Natural killer cell (primary cell): ENCODE measurements at places on chromosomes 11 and 22. TPM values are rescaled to one million over a fixed set of nuclear protein-coding genes. Genes with fewer than 3 reads are reported as not detected.

The FGF19 gene
- not detected for total RNA-seq

The OR52N4 gene
- 1.2 TPM for total RNA-seq

The CHRM1 gene
- total RNA-seq, result not detected

DNA sequence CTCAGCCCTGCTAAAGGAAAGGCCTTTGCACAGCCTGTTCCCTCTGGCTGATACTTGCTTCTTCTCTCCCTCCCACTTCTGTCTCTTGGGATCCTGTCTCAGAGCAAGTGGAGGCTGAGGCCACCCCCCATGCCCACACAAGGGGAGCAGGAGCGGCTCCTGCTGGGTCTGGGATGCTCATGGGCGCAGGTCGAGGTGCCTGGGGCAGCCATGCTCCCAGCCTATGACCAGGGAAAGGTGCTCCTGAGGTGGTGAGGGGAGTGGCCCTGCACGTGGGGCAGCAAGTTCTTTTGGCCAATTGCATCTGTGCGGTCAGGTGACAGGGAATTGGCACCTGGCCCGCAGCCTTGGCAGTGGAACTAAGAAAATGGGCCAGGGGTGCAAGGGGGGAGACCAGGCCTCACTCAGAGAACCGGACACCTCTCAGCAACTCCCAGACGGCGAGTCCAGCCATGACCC lies 1.5 kb downstream of the MAPK11 start:
- no peak overlapping the region for H3K4me3 ChIP-seq
- no peak overlapping the region for H3K27ac ChIP-seq
- DNase-seq, result no peak
- peaks cover 33% of the 10 kb centered on the region for H3K4me1 ChIP-seq
- H3K27me3 ChIP-seq, result peaks cover 6% of the 10 kb centered on the region

DNA sequence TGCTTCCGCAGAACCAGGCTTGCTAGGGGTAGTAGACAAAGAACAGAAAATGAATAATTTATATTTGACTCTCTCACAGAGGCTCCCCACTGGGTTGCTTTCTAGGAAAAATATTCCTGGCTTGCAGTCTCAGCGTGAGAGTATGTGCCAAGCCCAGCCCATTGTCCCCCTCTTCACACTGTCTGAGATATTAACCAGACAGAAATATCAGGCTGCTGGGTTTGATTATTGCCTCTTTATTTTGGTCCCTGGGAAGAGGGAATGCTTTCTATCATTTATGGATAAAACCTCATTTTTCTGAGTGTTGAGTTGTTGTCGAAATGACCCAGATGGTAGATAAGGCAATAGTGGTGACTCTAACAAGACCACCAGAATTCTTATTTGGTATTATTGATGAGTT lies 367.9 kb downstream of the METTL15 start:
- no peaks in the 10 kb centered on the region for H3K27me3 ChIP-seq
- no peaks in the 10 kb centered on the region for H3K4me1 ChIP-seq
- H3K27ac ChIP-seq, result no peak overlapping the region
- H3K36me3 ChIP-seq, result no peaks in the 10 kb centered on the region
- no peak for DNase-seq

DNA sequence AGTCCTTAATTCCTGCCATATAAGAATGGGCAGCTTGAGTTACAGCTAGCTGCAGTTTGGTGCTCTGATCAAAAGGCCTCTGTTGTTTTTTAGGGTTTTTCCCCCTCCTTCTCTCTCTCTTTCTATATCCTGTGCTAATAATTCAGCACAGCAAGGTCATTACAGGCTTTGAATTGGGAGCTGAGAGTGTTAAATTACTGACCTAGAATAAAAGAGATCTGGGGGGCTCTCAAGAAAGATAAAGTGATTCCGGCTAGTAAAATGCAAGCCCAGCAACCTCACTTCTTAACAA lies 84.9 kb downstream of the CSTPP1 start:
- H3K36me3 ChIP-seq, result no peaks in the 10 kb centered on the region
- H3K4me1 ChIP-seq, result no peaks in the 10 kb centered on the region
- no peak for DNase-seq
- H3K27me3 ChIP-seq, result no peaks in the 10 kb centered on the region
- H3K4me3 ChIP-seq, result no peak overlapping the region

GRCh38 chr11:13850231-13851005 lies 112.1 kb upstream of the SPON1 start:
- H3K27ac ChIP-seq, result no peak overlapping the region
- no peaks in the 10 kb centered on the region for H3K36me3 ChIP-seq
- no peaks in the 10 kb centered on the region for H3K4me1 ChIP-seq
- DNase-seq, result no peak

DNA sequence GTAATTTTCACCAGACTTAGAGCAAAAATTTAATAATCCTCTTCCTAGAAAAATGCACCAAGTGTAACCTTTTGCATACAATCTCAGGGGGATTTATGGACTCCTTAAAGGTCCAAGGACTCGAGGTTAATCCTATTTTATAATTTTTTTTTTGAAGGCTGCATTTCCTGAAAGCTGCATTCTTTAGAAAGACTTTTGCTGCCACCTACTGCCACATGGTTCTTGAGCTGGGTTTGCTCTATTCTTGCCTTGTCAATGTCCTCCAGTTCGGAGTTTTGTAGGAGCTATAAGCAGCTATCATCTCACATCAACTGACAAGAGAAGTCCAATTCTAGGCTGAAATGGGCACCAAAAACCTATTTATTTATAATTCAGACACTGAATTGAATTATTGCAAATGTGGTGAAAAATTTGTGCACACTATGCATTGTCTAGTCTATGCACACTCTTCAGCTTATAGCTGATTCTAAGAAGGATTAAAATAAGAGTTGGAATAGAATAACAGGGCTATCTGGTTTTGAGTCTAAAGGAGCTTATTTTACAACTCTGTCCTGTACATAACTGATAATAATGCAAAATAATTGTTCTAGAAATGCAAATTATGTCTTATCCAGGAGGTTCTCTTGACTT lies 31.3 kb downstream of the TRAF6 start:
- no peak overlapping the region for H3K27ac ChIP-seq
- no peak overlapping the region for H3K4me3 ChIP-seq
- H3K4me1 ChIP-seq, result peaks cover 6% of the 10 kb centered on the region
- H3K27me3 ChIP-seq, result no peaks in the 10 kb centered on the region

DNA sequence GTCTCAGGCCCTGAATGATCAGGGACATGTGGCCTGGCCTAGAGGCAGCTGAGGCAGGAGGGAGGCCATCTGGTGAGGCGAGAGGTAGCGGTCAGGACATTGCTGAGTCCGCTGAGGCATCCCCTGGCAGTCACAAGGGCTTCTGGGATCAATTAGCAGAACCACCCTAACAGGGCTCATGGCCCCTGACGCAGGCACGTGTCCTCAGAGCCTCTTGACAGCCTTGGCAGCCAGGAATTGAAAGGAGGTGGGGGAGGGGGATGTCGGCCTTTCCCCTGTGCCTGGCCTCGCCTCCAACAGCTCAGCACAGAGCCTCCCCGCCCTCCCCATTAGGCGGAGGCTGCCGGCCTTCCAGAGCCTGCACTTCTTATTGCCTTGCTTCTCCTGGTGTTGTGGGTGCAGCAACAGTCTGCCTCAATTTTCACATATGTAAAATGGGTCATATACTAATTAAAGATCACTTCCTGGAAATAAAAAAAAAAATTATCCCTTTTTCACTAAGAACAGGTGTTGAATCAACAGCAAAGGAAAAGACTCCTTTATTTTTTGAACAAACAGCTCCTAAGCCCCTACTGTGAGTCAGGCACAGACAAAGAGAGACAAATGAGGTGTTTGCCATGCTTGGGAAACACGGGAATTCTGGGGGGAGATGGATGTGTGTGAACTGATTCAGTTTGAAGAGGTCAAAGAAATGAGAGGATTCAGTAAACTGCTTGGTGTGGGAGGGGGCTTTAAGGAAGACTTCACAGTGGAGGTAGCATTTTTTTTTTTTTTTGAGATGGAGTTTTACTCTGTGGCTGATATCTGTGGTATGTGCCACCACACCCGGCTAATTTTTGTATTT lies 55.3 kb downstream of the NFAM1 start:
- H3K4me1 ChIP-seq, result peaks cover 3% of the 10 kb centered on the region
- no peaks in the 10 kb centered on the region for H3K36me3 ChIP-seq
- H3K27me3 ChIP-seq, result no peaks in the 10 kb centered on the region
- H3K27ac ChIP-seq, result no peak overlapping the region
- DNase-seq, result no peak

GRCh38 chr11:44094260-44094868 lies 1.1 kb upstream of the EXT2 start:
- no peaks in the 10 kb centered on the region for H3K27me3 ChIP-seq
- no peaks in the 10 kb centered on the region for H3K36me3 ChIP-seq
- peak; percentile 73 for DNase-seq
- H3K4me3 ChIP-seq, result no peak overlapping the region

GRCh38 chr11:60251485-60252212 lies 8.7 kb upstream of the MS4A4E start:
- H3K36me3 ChIP-seq, result no peaks in the 10 kb centered on the region
- no peak for DNase-seq
- no peak overlapping the region for H3K27ac ChIP-seq
- H3K4me1 ChIP-seq, result no peaks in the 10 kb centered on the region
- H3K4me3 ChIP-seq, result no peak overlapping the region
- H3K27me3 ChIP-seq, result no peaks in the 10 kb centered on the region

DNA sequence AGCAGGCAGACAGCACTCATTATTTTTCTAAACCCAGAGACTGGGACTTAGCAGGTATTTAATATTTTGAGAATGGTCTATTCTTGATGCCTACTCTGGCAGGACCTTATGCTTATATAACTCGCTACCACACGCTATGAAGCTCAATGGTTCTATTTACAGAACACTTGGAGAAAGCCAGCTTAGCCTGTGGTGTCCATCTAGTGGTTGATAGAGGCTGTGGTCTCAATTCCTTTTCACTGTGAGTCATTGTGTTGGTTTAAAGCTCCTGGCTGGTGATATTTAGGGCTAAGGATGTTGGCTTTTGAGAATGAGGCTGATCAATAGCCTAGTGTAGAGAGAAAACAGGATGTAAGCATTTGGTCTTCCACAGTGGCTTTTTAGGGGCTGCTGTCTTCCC lies 206.4 kb downstream of the DBX1 start:
- DNase-seq, result no peak
- no peak overlapping the region for H3K4me3 ChIP-seq
- no peak overlapping the region for H3K27ac ChIP-seq
- H3K27me3 ChIP-seq, result no peaks in the 10 kb centered on the region
- H3K36me3 ChIP-seq, result no peaks in the 10 kb centered on the region

GRCh38 chr11:92845805-92846204 lies 123.6 kb upstream of the MTNR1B start:
- H3K4me1 ChIP-seq, result no peaks in the 10 kb centered on the region
- H3K27ac ChIP-seq, result no peak overlapping the region
- H3K27me3 ChIP-seq, result no peaks in the 10 kb centered on the region
- no peak overlapping the region for H3K4me3 ChIP-seq

DNA sequence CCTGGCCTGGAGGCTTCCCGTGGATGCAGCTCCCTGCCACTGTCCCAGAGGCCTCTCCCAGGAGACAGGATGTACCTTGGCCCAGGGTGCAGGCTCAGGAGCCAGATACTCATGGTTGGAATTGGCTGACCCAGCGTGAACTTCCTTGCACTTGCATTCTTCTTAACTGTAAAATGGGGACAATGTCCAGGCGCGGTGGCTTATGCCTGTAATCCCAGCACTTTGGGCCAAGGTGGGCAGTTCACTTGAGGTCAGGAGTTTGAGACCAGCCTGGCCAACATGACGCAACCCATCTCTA lies 20.1 kb upstream of the ST3GAL4 start:
- DNase-seq, result no peak
- H3K27me3 ChIP-seq, result no peaks in the 10 kb centered on the region
- no peak overlapping the region for H3K4me3 ChIP-seq
- peaks cover 67% of the 10 kb centered on the region for H3K4me1 ChIP-seq
- H3K36me3 ChIP-seq, result peaks cover 14% of the 10 kb centered on the region

GRCh38 chr11:9687711-9688477 lies 24.0 kb downstream of the SWAP70 start:
- peak overlapping the region; percentile 68 for H3K27ac ChIP-seq
- H3K4me1 ChIP-seq, result peaks cover 13% of the 10 kb centered on the region
- H3K4me3 ChIP-seq, result no peak overlapping the region
- no peaks in the 10 kb centered on the region for H3K36me3 ChIP-seq

- no peaks in the 10 kb centered on the region for H3K36me3 ChIP-seq
- no peak overlapping the region for H3K27ac ChIP-seq
- H3K4me1 ChIP-seq, result no peaks in the 10 kb centered on the region
- H3K4me3 ChIP-seq, result no peak overlapping the region
These were observed 1.3 kb upstream of the GDPD4 start for GRCh38 chr11:77302752-77303151.

GRCh38 chr22:38638728-38639127 lies 17.5 kb downstream of the FAM227A start:
- no peaks in the 10 kb centered on the region for H3K36me3 ChIP-seq
- H3K27me3 ChIP-seq, result no peaks in the 10 kb centered on the region
- no peak overlapping the region for H3K27ac ChIP-seq
- no peak overlapping the region for H3K4me3 ChIP-seq
- DNase-seq, result no peak

- peak within 1 kb of the TSS; percentile 86 for H3K4me3 ChIP-seq
- H3K27ac ChIP-seq, result peak within 1 kb of the TSS; percentile 70
- H3K4me1 ChIP-seq, result peaks cover 16% of the 10 kb centered on the region
- peak; percentile 71 for DNase-seq
- no peaks in the 10 kb centered on the region for H3K36me3 ChIP-seq
- no peaks in the 10 kb centered on the region for H3K27me3 ChIP-seq
These were observed at the start of gene NEU3 for GRCh38 chr11:74988541-74989259. NEU3 (plus strand) TSS chr11:74988933; CDS start chr11:74989061, 128 bp downstream.

DNA sequence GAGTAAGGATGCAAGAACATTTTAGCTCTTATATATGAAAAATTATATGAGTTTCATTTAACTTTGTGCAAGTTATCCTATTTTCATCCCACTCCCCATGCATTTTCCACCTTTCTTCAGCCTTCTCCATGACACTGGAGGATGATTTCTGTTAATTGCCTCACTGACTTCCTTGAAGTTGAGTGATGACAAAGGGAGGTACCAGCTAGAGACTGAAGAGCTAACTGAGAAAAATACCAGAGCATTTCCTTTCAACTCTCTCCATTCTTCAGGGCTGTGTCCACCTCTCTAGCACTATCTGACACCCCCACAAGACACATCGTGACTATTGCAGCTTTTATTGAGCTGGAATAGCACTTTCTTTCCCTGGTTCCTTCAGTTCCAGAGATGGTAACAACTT lies 711.6 kb upstream of the LRRC4C start:
- H3K4me3 ChIP-seq, result no peak overlapping the region
- no peaks in the 10 kb centered on the region for H3K4me1 ChIP-seq
- H3K27me3 ChIP-seq, result no peaks in the 10 kb centered on the region
- DNase-seq, result no peak
- no peak overlapping the region for H3K27ac ChIP-seq
- H3K36me3 ChIP-seq, result no peaks in the 10 kb centered on the region

DNA sequence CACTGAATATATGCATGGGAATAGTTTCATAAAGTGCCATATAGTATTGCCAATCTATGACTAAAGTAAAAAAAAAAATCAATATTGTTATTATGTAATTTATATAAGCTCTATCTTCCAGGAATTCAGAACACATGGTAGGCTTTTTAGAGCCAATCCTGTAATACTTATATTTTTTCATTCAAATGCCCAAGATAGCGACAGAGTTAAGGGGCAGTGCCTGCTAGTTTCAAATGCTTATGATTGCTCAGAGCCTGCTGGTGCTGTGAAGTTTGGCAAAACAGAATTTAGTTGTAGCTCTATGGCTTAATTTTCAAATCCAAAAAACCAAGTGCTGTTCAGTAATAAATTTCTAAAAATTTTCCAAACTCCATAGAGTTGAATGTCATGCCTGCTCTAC lies 39.0 kb upstream of the BLID start:
- peaks cover 3% of the 10 kb centered on the region for H3K4me1 ChIP-seq
- no peaks in the 10 kb centered on the region for H3K36me3 ChIP-seq
- no peak overlapping the region for H3K27ac ChIP-seq
- no peaks in the 10 kb centered on the region for H3K27me3 ChIP-seq
- H3K4me3 ChIP-seq, result no peak overlapping the region

- no peaks in the 10 kb centered on the region for H3K4me1 ChIP-seq
- peaks cover 68% of the 10 kb centered on the region for H3K36me3 ChIP-seq
- peak; percentile 21 for DNase-seq
These were observed 42.0 kb upstream of the TTC36 start for GRCh38 chr11:118485273-118485672.
